ENCODE measurements at places on chromosomes 6 and 20. TPM values are rescaled to one million over a fixed set of nuclear protein-coding genes. Genes with fewer than 3 reads are reported as not detected.

Gene TAGAP
- total RNA-seq = not detected

Gene FLRT3
- total RNA-seq = 8.7 TPM

Gene BPIFB1
- not detected for total RNA-seq

Gene ZNF341
- total RNA-seq = 1.1 TPM

Gene LINC00237
- not detected for total RNA-seq

Gene CSNK2B
- 97.7 TPM for total RNA-seq

Gene FBXO30
- total RNA-seq = 20.8 TPM

Gene PHF20
- 18.8 TPM for total RNA-seq

Gene TULP4
- total RNA-seq = 107 TPM

Gene PLAGL2
- total RNA-seq = 1.3 TPM

Gene TREM2
- total RNA-seq = 0.57 TPM

Gene ARFGEF3
- under 0.01 TPM for total RNA-seq

Gene THBD
- 1.2 TPM for total RNA-seq

Gene IL20RA
- total RNA-seq = 0.55 TPM

Gene MAP3K7
- total RNA-seq = 34.2 TPM

Gene RSPH4A
- total RNA-seq = 0.09 TPM

Gene HTR1E
- total RNA-seq = not detected

Gene VARS1
- 36.0 TPM for total RNA-seq

Gene BHLHE23
- total RNA-seq = not detected

Gene KCNK15
- 0.28 TPM for total RNA-seq

Gene TP53TG5
- under 0.01 TPM for total RNA-seq
